Amniotic stem cell (primary cell): ENCODE measurements at places on chromosomes 7 and 10.

DNA sequence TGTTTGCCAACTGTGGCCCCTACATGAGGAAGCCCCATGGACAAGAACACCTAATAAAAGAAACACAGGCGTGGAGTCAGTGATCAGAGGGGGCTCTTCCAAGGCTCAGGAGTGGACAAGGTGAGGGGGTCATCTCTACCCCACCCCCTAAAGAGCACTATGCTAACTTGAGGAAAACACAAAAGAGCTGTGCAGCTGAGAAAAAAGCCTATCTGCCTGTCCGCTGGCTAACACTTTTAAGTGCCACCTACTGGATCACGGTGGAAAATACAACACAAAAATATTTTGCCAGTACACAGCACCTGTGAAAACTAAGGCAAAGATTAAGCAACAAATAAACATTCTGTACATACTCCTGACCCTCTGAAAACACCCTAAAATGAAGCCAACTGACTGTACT, 53.1 kb upstream of the COBL start:
- no peak for DNase-seq

GRCh38 chr10:94299417-94299816, 63.3 kb downstream of the NOC3L start:
- no peak for DNase-seq

- DNase-seq, result no peak
Observed at GRCh38 chr10:131843089-131843595, 57.7 kb upstream of the PPP2R2D start.

DNA sequence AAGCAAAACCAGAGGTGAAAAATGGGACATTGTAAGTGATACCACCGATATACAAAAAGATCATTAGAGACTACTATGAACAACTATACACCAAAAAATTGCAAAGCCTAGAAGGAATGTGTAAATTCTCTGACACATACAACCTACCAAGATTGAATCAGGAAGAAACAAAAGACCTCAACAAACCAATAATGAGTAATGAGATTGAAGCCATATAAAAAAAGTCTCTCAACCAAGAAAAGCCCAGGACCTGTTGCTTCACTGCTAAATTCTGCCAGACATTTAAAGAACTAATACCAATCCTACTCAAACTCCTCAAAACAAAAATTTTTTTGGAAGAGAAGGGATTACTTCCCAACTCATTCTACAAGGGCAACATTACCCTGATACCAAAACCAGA, 134.0 kb downstream of the TPST1 start:
- no peak for DNase-seq
